ENCODE measurements at places on chromosomes 5 and 9.

DNA sequence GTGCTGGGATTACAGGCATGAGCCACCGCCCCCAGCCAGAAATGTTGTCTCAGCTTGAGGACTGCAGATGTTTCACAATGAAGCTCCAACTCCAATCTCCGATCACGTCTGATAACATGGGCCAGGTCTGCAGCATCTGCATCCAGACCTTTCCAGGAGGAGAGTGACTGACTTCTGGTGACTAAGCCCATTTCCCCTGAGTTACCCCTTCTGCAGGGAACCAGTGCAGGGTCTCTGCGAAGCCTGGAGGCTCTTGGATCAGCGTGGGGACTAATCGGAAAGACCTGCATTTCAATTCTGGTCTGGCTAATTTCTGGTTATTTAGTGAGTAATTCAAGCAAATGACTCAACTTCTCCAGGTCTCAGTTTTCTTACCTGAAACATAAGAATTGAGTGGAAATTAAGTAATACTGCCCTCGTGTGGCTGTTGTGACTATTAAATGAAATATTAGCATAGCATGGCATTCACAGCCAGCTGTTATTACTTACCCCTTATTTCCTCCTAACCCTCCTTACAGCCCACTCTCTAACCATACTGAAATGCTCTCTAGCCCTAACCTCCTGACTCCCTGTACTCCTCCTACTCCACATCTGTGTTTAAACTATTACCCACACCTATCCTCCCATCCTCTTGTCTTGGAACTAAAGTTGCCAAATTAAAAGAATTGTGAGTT lies 2.2 kb upstream of the GNPDA1 start:
- peak; percentile 48 for DNase-seq

DNA sequence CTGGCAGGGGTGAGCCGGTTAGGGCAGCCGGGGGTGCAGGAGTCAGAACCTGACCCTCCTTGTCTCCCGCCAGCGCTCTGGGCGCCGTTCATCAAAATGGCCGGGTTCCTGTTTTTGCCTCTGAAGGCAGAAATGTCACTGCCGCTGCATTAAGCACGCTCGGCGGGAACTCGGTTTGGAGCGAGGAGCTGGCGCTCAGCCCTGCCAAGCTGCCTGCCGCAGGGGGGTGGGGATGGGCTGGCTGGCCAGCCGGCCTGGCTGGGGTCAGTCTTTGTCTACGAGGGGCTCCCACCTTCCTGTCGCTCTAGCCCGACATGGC lies 63.7 kb downstream of the CXXC5 start:
- no peak for DNase-seq

DNA sequence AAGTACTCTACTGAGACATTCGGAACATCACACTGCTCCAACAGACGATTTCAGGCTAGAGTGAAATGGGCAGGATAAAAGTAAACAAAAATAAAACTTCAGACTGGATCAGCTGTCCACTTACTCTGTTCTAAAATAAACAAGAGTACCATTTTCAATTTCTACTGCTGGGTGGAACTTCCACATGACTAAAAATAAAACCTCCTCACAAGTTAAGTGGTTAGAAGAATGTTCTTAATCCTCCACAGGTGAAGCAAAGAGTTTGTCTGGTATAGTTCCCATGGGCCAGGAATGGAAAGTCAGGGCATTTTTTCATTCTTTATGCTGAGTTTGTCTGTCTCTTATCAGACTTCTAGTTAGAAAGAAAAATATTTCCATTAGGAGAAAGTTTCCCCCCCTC lies 15.7 kb downstream of the NUDT12 start:
- DNase-seq, result no peak

GRCh38 chr9:24624481-24624880 lies 78.8 kb upstream of the IZUMO3 start:
- no peak for DNase-seq

GRCh38 chr9:12094046-12094445 lies 599.1 kb upstream of the TYRP1 start:
- DNase-seq, result no peak

DNA sequence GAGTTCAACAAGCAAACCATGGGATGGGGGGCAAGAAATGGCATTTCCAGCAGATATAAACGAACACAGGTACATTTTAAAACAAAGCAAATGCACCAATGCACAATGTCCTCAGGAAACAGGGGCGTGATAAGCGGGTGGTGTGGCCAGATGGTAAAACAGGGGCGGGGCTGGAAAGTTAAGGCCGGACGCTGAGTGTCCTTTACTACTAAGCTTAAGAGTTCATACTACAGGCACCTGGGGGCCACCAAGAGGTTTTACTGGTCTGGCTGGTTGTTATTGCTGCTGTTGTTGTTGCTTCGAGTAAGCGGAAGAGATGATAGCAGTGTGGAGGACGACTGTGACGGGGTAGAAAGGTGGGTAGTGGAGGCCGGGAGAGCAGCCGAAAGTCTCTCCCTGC lies 99.8 kb downstream of the ATPSCKMT start:
- no peak for DNase-seq

DNA sequence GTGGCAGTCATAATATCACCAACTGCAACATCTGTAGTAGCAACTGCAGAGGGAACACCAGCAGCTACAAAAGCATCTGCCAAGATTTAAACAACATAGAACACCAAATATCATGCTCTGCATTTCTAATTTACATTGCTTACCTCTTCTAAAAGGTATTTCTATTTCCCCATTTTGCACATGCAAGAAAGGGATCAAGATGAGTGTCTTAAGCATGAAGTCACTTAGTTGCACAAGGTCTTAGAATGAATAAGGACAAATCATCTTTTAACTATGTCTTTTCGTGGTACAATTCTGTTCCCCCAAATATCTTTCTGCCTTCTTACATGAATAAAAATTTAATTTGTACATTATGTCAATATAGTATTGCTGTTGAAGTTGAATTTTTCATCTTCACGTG lies 1746.4 kb downstream of the EFNA5 start:
- DNase-seq, result peak; percentile 24

- DNase-seq, result peak; percentile 88
Measured at GRCh38 chr5:150161242-150162141, 5.1 kb upstream of the CDX1 start.

GRCh38 chr5:101643794-101644193 lies 652.3 kb downstream of the SLCO4C1 start:
- no peak for DNase-seq

- no peak for DNase-seq
Measured at GRCh38 chr5:20231040-20231439, 243.0 kb upstream of the CDH18 start.

GRCh38 chr9:134411440-134412297 lies 85.4 kb downstream of the RXRA start:
- no peak for DNase-seq

GRCh38 chr9:81103597-81104471 lies 585.5 kb downstream of the TLE1 start:
- DNase-seq, result no peak

- DNase-seq, result no peak
Measured at GRCh38 chr9:119477197-119477596, 108.0 kb upstream of the BRINP1 start.

DNA sequence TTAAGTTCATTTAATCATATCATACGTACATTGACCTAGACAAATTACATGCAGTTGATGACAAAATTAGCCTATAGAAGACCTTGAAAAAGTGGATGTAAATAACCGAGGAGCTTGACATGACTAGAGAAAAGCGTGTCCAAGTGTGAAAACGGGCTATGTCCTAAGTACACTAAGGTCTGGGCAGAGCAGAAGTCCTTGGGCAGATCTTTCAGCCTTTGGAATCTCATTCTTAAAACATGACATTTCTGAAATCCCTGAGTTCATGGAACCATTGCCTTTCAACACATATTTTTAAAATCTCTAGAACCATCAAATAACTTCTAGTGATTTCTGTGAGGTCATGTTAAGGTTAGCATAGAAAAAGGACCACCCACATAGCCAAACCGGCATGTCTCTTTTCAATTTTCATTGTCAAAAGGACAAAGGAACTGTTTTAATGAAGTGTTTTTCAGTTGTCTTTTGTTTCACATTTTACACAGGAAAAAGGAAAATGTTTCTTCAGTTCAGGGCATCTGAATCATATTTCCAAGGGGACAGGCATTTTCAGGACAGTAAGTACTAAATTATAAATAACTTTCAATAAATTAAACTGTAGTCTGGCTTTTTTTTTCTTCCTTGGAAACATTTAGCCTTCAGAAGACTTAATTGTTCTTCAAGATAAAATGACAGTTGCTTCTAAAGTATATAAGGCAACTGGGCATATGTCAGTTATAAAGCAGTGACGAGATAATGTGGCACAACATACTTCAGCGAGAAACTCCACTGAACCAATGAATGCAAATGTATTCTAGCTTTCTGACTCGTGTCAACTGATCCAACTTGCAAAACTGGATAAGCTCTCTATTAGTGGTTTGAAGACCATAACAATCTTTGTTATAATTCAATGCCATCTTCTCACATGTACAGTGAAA lies 416.8 kb downstream of the NFIB start:
- no peak for DNase-seq

DNA sequence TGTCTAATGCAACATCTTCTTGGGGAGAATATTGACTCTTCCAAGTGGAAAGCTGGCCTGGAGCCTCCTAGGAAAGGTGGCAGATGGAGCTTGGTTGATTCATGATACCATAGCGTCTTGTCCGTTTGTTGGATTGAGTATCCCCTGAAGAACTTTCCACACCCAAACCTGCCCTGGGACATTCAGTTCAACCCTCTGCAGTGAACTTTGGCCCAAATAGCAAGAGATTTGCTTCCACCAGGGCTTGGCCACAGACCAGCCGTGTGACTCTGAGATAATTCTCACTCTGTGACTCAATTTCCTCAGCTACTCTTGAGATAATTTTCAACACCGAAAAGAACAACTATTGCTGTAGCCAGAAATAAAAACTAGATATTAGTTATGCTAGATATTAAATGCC lies 108.0 kb upstream of the RAD23B start:
- no peak for DNase-seq

GRCh38 chr5:166369807-166370206 lies 1921.6 kb upstream of the WWC1 start:
- DNase-seq, result no peak

- DNase-seq, result no peak
Measured at GRCh38 chr9:109468927-109469326, 29.2 kb downstream of the PTPN3 start.

DNA sequence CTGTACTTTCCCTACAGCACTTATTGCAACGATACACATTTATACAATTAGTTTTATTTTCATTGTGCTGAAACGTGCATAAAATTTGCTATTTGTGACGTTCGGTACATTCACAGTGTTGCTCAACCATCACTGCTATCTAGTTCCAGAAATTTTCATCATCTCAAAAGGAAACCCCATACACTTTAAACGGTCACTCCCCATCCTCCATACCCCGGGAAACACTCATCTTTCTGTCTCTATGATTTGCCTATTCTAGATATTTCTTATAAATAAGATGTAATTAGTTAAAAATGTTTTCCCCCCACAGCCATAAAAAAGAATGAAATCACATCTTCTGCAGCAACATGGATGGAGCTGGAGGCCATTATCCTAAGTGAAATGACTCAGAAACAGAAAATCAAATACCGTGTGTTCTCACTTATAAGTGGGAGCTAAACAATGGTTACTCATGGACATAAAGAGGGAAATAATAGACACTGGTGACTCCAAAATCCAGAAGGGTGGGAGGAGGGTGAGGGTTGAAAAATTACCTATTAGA lies 40.2 kb upstream of the TEX48 start:
- DNase-seq, result no peak

DNA sequence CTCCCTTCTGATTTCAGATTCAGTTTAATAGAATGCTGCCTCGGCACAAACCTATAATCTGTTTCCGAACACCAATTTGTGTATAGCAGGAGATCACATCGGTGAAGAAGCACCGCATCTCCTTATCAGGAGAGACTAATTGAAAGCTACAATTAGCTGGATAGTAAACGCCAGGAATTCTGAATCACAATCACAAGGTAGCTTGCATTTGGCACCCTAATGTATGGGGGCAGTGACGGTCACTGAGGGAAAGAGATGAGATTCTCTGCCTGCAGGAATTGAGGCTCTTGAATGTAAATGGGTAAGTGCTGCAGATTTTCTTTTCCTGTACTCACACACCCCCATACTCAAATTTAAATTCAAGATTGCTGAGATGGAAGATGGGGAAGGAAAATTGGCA lies 373.6 kb upstream of the ZNF608 start:
- no peak for DNase-seq

- DNase-seq, result peak; percentile 38
Measured at GRCh38 chr9:110179734-110180133, 28.2 kb downstream of the C9orf152 start.

GRCh38 chr9:95150903-95151302 lies 166.6 kb downstream of the FANCC start:
- DNase-seq, result no peak

DNA sequence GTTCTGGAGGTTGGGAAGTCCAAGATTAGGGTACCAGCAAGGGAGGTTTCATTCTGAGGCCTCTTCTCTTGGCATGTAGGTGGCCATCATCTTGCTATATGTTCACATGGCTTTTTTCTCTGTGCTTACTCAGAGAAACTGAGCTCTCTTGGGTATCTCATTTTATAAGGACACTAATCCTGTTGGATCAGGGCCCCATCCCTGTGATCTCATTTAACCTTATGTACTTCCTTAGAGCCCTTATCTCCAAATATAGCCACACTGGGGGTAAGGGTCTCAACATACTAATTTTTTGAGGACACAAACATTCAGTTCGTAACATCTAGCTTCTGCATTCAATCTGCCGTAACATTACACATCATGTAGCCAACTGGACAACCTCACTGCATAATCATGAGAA lies 6.6 kb downstream of the DHX29 start:
- no peak for DNase-seq

DNA sequence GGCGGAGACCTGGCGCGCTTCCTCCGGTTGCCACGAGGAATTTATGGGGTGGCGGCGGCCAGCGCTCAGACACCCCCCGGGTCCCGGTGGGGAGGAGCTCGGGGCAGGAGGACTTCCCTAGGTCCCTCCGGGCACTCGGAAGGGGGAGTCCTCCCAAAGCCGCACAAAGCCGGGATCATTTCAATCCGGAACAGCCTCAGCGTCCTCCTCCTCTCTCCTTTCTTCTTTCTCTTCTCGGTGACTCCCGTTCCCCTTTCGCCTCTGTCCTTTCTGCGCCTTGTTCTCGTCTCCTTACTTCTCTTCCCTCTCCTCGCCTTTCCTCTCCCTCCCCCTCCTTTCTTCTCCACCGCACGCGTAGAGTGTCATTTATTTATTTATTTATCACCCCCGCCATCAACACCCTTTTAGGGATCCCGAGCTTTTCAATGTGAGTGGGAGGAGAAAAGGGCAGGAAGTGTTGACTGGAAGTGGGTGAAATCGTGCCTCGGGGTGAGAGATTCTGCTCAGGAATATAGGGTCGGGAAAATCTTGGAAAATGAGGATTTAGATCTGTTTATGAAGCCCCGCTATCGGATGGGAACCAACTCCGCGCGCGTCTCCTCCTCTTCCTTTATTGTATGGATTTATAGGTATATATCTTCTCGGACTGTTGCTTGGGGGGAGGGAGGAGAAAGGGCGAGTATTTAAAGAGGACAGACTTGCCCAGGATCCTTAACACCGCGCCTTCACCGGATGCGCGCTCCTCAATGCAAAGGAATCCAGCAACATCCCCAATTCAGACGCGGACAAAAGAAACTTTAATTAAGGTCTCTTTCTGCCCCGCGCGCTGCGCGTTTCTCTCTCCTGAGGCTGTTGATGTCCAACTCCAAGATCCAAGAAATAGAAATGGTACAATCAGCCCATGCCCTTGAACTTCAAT lies 2.0 kb upstream of the ZNF462 start:
- DNase-seq, result peak; percentile 30

Measured in AG20443 (cell line).